Muscle of leg (tissue), 16 donors: ENCODE measurements at places on chromosomes 16 and 17. TPM values are rescaled to one million over a fixed set of nuclear protein-coding genes. Genes with fewer than 3 reads are reported as not detected.
A peak's percentile ranks its signal among the peaks of the same experiment; 100 is the strongest.

Gene DHODH
- 11.3 TPM for polyA plus RNA-seq

Gene C16orf96
- 0.29 TPM for polyA plus RNA-seq

Gene KCNH6
- 0.04 TPM for polyA plus RNA-seq

Gene ABCA10
- 7.5 TPM for polyA plus RNA-seq

Gene MYOCD
- polyA plus RNA-seq: 0.34 TPM

Gene MT1A
- polyA plus RNA-seq: 0.41 TPM

DNA sequence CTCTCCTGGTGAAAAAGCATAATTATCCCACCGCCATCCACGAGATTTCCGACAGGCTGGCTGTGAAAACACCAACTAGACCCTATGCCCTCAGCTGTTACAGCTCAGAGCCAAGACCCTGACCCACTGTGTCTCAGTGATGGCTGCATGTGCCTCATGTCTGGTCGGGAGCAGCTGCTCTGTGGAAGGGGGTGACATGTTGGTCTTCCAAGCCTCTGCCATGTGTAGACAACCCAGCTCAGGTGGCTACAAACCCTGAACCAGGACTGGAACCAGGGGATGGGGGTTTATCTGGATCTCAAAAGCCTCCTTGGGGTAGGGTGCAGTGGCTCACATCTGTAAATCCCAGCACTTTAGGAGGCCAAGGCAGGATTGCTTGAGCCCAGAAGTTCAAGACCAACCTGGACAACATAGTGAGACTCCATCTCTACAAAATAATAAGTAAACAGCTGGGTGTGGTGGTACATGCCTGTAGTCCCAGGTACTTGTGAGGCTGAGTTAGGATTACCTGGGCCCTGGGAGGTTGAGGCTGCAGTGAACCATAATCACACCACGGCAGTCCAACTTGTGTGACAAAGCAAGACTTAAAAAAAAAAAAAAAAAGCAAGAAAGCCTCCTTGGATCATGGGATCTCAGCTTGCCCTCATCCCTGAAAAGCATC lies 220.3 kb downstream of the CPPED1 start:
- no peak for DNase-seq
- H3K27me3 ChIP-seq: no peaks in the 10 kb centered on the region
- H3K4me1 ChIP-seq: no peaks in the 10 kb centered on the region
- H3K27ac ChIP-seq: no peak overlapping the region
- H3K36me3 ChIP-seq: no peaks in the 10 kb centered on the region

DNA sequence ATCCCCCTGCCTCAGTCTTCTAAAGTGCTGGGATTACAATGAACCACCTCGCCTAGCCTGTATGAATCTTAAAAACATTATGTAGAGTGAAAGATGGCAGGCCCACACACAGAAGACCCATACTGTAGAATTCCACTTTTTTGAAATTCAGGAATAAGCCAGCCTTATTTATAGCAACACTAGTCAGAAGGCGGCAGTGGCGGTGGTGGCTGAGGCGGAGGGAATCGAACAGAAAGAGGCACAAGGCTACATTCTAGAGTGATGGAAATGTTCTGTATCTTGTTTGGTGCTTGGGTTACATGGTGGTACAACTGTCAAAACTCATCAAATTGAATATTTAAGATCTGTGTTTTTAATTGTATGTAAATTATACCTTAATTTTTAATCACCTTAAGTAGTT lies 11.3 kb downstream of the GFOD2 start:
- no peaks in the 10 kb centered on the region for H3K4me1 ChIP-seq
- H3K4me3 ChIP-seq: no peak overlapping the region
- H3K36me3 ChIP-seq: peaks cover 5% of the 10 kb centered on the region
- no peaks in the 10 kb centered on the region for H3K27me3 ChIP-seq

GRCh38 chr16:2386990-2387389 lies 42.3 kb upstream of the CCNF start:
- no peak for DNase-seq
- no peak overlapping the region for H3K27ac ChIP-seq
- H3K4me3 ChIP-seq: no peak overlapping the region
- no peaks in the 10 kb centered on the region for H3K4me1 ChIP-seq
- H3K36me3 ChIP-seq: no peaks in the 10 kb centered on the region

- no peak for DNase-seq
- H3K4me1 ChIP-seq: no peaks in the 10 kb centered on the region
- H3K4me3 ChIP-seq: no peak overlapping the region
- H3K27ac ChIP-seq: no peak overlapping the region
- H3K27me3 ChIP-seq: no peaks in the 10 kb centered on the region
- H3K36me3 ChIP-seq: no peaks in the 10 kb centered on the region
These were observed 847.4 kb upstream of the SOX9 start for GRCh38 chr17:71273441-71273840.

DNA sequence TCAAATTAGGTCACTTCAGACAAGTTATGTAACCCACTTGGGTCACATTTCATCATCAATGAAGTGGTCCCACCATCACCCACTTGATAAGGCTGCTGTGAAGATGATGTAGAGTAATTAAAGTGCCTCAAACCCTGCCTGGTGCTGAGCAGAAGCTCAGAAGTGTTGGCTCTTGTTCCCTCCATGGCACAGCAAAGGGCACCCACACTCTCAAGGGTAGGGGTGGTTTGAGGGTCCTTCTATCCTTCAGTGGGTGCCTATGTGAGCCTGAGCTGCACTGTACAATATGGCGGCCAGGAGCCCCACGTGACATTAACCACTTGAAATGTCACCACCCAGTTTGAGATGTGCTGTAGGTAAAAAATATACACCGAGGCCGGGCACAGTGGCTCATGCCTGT lies 71.5 kb downstream of the CYTH1 start:
- H3K36me3 ChIP-seq: peaks cover 7% of the 10 kb centered on the region
- no peaks in the 10 kb centered on the region for H3K27me3 ChIP-seq
- DNase-seq: no peak
- no peak overlapping the region for H3K4me3 ChIP-seq

- DNase-seq: no peak
- H3K4me3 ChIP-seq: no peak overlapping the region
- H3K27me3 ChIP-seq: no peaks in the 10 kb centered on the region
- peaks cover 28% of the 10 kb centered on the region for H3K4me1 ChIP-seq
These were observed 11.7 kb downstream of the PAM16 start for GRCh38 chr16:4339455-4339854.

DNA sequence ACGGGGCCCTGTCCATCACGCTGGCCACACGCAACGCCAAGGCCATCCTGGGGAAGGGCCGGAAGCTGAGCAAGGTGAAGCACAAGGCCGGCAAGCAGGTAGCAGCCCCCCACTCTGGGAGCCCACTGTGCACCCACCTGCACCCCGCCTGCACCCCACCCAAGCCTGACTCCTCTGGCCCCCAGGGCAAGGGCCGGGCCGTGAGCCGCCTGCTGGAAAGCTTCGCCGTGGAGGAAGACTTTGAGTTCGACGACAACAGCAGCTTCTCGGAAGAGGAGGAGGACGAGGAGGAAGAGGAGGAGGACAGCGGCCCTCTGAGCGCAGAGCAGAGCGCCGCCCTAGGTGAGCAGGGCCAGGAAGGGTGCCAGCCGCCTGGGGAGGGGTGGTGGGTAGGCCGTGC lies 54.0 kb downstream of the ACTG1 start:
- peak overlapping the region; percentile 62 for H3K27ac ChIP-seq
- no peak overlapping the region for H3K4me3 ChIP-seq
- H3K4me1 ChIP-seq: peaks cover 31% of the 10 kb centered on the region
- no peaks in the 10 kb centered on the region for H3K27me3 ChIP-seq
- peaks cover 52% of the 10 kb centered on the region for H3K36me3 ChIP-seq

- H3K4me3 ChIP-seq: no peak overlapping the region
- H3K27ac ChIP-seq: no peak overlapping the region
- no peak for DNase-seq
- H3K27me3 ChIP-seq: no peaks in the 10 kb centered on the region
These were observed 57.8 kb downstream of the STH start for GRCh38 chr17:46056800-46057304.

- H3K4me3 ChIP-seq: no peak overlapping the region
- no peaks in the 10 kb centered on the region for H3K4me1 ChIP-seq
- peak; percentile 24 for DNase-seq
These were observed 91.2 kb downstream of the IRX5 start for GRCh38 chr16:55021595-55022475.

- peak; percentile 16 for DNase-seq
- peaks cover 15% of the 10 kb centered on the region for H3K4me1 ChIP-seq
- no peak overlapping the region for H3K27ac ChIP-seq
- no peak overlapping the region for H3K4me3 ChIP-seq
- no peaks in the 10 kb centered on the region for H3K36me3 ChIP-seq
These were observed 107.8 kb downstream of the GNAO1 start for GRCh38 chr16:56298948-56299596.

GRCh38 chr16:21117567-21117966 lies 33.1 kb downstream of the DNAH3 start:
- H3K36me3 ChIP-seq: no peaks in the 10 kb centered on the region
- no peaks in the 10 kb centered on the region for H3K4me1 ChIP-seq
- H3K27ac ChIP-seq: no peak overlapping the region
- no peak overlapping the region for H3K4me3 ChIP-seq

DNA sequence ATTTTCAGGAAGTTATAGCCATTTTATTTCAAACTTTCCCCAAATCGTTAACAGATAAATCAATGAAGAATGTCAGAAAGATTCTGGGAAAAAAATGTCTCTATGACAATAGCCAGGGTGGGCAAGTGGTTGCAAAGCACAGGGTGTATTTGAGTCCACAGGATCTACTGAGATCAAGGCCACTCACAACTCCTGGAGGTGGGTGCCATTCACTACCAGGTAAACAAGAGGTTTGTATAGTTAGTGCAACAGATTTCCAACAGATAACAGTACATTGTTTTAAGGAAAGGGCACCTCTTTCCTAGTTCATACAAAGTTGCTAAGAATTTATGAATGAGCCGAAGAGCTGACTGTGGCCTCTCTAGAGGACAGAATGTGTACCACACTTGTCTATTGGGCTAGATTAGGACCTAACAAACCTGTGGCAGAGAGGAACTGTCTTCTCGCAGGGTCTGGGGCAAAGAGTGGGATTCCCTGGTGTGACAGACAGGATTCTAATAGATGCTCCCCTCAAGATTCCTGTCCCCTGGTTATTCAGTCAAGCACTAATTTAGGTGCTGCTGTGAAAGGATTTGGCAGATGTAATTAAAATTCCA lies 52.0 kb upstream of the ZNF629 start:
- H3K27me3 ChIP-seq: no peaks in the 10 kb centered on the region
- no peak for DNase-seq
- H3K36me3 ChIP-seq: peaks cover 9% of the 10 kb centered on the region
- H3K27ac ChIP-seq: no peak overlapping the region
- no peaks in the 10 kb centered on the region for H3K4me1 ChIP-seq
- no peak overlapping the region for H3K4me3 ChIP-seq

GRCh38 chr17:78369791-78370381 lies 8.6 kb upstream of the PGS1 start:
- H3K36me3 ChIP-seq: no peaks in the 10 kb centered on the region
- H3K4me1 ChIP-seq: peaks cover 27% of the 10 kb centered on the region
- no peaks in the 10 kb centered on the region for H3K27me3 ChIP-seq
- DNase-seq: no peak
- H3K4me3 ChIP-seq: no peak overlapping the region

DNA sequence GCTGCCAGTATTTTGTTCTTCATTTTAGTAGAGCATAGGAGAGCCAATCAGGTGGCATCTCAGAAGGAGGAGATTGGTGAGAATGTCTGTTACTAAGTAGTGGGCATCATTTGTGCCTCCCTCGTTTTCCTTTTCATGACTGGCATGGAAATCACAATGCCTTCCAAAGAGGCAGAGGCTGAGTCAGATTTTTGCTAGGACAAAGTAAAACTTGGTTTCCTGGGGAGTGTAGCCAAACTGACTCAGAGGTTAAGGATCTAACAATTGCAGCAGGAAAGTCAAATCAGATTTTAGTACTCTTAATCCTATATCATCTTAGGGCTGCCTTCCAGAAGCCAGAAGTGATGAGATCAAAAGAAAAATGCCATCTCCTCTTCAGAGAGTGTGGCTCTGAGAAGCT lies 138.7 kb downstream of the ANKFN1 start:
- no peaks in the 10 kb centered on the region for H3K36me3 ChIP-seq
- DNase-seq: no peak
- no peaks in the 10 kb centered on the region for H3K4me1 ChIP-seq

DNA sequence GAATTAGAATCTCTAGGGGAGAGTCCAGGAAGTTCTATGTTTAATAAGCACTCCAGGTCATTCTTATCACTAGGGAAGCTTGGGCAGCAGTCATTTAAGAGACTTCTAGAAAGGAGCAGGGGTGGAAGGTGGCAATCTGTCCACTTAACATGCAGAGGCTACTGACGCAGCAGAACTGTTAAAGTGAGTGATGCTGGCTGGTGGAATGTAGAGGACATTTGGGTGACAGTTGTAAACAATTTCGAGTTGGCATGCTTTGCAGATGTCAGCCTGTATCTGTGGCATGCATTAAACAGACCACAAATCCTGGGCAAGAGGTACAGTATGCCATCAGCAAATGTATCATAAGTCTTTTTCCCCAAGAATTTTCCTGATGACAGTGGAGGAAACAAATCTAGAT lies 40.5 kb upstream of the HS3ST3A1 start:
- no peaks in the 10 kb centered on the region for H3K36me3 ChIP-seq
- no peak for DNase-seq
- peaks cover 2% of the 10 kb centered on the region for H3K4me1 ChIP-seq

GRCh38 chr17:19676896-19677295 lies 28.3 kb downstream of the ALDH3A2 start:
- no peak overlapping the region for H3K4me3 ChIP-seq
- H3K4me1 ChIP-seq: peaks cover 4% of the 10 kb centered on the region
- no peaks in the 10 kb centered on the region for H3K27me3 ChIP-seq
- peaks cover 15% of the 10 kb centered on the region for H3K36me3 ChIP-seq

DNA sequence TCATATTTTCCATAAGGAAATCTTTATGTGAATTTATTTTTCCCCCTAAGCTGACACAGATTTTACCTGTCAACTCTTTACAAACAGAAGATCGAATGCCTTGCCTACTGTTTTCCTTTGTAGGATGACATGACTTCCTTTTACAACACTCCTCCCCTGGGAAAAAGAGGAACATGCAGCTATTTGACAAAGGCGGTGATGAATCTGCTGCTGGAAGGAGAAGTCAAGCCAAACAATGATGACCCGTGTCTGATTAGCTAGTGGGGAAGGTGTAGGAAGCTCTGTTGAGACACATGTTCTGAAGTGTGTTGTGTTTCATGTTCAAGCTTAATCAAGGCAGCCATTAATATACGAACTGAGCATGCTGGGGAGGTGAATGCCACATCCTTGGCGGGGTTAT lies 238.0 kb downstream of the PHKB start:
- H3K36me3 ChIP-seq: peaks cover 20% of the 10 kb centered on the region
- H3K4me3 ChIP-seq: no peak overlapping the region
- H3K27ac ChIP-seq: no peak overlapping the region
- DNase-seq: peak; percentile 19
